ENCODE measurements at places on chromosomes 6 and 20.

- no peaks in the 10 kb centered on the region for H3K36me3 ChIP-seq
- no peak overlapping the region for H3K27ac ChIP-seq
- no peak for DNase-seq
- H3K27me3 ChIP-seq = no peaks in the 10 kb centered on the region
Measured at GRCh38 chr6:37889051-37889450, 69.5 kb downstream of the ZFAND3 start.

GRCh38 chr6:154648888-154649205 is 84.4 kb upstream of the SCAF8 start:
- no peak overlapping the region for H3K27ac ChIP-seq
- H3K36me3 ChIP-seq = no peaks in the 10 kb centered on the region
- no peak overlapping the region for H3K4me3 ChIP-seq
- no peaks in the 10 kb centered on the region for H3K27me3 ChIP-seq
- peaks cover 12% of the 10 kb centered on the region for H3K4me1 ChIP-seq

GRCh38 chr6:132401618-132402285 is 477 bp upstream of the MOXD1 start:
- H3K4me3 ChIP-seq = peak overlapping the region; percentile 65
- no peaks in the 10 kb centered on the region for H3K36me3 ChIP-seq
- H3K27me3 ChIP-seq = peaks cover 24% of the 10 kb centered on the region
- no peaks in the 10 kb centered on the region for H3K4me1 ChIP-seq
- H3K27ac ChIP-seq = peak overlapping the region; percentile 63

DNA sequence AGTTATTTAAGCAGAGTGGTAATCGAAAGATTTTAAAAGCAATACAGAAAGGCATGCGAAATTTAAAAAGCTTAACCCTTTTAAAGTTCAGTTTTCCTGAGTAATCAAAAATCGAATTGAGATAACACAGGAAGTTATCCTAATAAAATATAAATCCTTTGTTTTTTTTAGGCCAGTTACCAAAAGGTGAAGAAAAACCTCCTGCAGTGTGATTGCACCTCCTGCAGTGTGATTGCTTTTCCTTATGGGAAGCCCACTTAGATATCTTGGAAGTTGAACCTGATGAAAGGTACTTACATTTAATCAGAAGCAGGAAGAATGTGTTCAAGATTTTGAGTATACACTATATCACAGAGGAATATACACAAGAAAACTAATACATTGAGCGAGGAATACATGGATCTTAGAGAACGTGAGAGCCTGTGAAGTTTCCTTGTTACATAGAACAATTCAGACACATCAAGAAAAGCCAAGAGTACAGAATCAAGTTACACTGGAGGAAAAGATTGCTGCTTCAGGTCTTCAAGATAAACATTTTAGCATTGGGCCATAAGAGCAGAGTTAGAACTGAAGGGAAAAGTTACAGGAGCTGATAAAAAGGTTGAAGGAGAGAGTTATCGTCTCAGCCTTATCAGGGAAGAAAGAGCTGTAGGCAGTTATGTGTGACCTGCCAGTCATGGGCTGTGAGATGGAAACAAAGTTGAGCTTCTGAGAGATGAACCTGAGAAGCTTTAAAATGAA is 7.7 kb upstream of the TMEM181 start:
- DNase-seq = no peak
- no peak overlapping the region for H3K4me3 ChIP-seq
- H3K27me3 ChIP-seq = no peaks in the 10 kb centered on the region
- no peaks in the 10 kb centered on the region for H3K4me1 ChIP-seq
- no peaks in the 10 kb centered on the region for H3K36me3 ChIP-seq
